ENCODE measurements at places on chromosomes 4 and X.

DNA sequence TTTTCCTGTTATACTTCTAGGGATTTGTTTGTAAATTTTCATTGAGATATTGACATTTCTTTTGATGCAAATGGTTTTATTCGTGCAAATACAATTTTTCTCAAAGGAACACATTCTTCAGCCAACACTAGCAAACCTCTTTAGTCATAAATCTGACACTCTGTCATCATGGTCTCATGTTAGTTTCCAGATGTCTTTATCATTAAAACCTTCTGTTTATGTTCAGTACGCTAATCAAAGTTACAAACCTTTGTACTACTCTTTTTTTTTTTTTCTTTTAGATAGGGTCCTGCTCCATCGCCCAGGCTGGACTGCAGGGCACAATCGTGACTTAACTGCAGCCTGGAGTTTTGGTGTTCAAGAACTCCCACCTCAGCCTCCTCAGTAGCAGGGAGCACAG, 7.1 kb downstream of the SLC25A31 start:
- DNase-seq: no peak

GRCh38 chrX:41445781-41446358, 1.3 kb upstream of the NYX start:
- no peak for DNase-seq

DNA sequence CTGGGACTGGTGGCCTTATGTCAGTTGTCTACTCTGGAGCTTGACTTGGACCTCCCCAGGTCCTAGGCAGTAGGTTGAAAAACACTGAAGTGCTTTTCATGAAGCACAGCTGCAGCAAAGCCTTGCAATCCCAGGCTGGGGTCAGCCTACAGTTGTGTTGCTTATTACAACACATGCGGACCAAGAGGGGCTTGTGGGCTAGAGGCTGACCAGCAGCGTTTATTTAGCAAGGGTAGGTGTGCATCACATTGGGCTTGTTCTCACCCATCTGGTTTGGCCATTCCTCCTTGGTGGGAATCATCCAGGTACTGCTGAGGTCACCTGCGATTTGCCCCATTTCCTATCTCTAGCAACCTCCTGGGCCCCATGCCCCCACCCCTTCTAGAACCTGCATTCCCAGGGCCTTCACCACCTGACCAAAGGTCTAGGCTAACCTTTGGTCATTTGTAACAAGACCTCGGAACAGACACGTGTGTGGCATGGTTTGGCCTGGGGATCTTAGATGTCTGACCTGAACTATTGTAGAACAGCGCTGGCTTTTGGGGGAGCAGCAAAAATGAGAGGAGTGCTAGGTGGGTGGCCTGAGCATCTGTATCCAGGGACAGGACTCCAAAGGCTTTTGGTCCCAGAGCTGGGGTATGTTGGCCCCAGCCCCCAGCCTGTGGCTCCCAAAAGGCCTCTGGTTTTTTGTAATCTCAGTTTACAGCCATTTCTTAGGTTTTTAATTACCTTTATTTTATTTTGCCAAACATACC, 3.0 kb downstream of the RPL10 start:
- no peak for DNase-seq

DNA sequence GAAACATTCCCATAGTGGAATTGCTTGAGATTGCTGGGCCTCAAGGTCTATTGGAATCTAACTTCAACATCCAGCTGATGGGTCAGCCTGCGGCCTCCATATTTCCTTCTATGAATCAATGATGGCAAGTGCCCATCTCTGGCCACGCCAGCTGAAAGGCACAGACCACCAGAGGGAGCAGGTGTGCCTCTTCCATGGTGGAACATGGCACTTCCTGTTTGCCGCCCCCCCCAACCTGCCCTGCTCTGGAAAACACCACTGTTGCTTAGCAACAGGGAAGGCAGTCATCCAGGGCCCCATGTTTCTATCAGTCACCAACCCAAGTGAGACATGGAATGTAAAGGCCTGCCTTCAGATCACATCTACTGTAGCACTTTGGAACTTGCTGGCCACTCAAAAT, 11.6 kb downstream of the PAGE4 start:
- DNase-seq: peak; percentile 5

GRCh38 chr4:131137196-131137595, 2011.9 kb upstream of the PCDH10 start:
- no peak for DNase-seq

GRCh38 chr4:177265729-177266128, 43.9 kb upstream of the NEIL3 start:
- DNase-seq: no peak

GRCh38 chr4:28391877-28392276, 1531.2 kb downstream of the STIM2 start:
- no peak for DNase-seq

- DNase-seq: no peak
These were observed 8.6 kb downstream of the ATP2B3 start for GRCh38 chrX:153526042-153526441.

- DNase-seq: no peak
These were observed 1.8 kb downstream of the MAOB start for GRCh38 chrX:43880425-43880824.

- no peak for DNase-seq
These were observed 70.8 kb upstream of the RAI2 start for GRCh38 chrX:17931855-17932254.

GRCh38 chr4:3701271-3701734, 64.9 kb upstream of the ADRA2C start:
- no peak for DNase-seq

DNA sequence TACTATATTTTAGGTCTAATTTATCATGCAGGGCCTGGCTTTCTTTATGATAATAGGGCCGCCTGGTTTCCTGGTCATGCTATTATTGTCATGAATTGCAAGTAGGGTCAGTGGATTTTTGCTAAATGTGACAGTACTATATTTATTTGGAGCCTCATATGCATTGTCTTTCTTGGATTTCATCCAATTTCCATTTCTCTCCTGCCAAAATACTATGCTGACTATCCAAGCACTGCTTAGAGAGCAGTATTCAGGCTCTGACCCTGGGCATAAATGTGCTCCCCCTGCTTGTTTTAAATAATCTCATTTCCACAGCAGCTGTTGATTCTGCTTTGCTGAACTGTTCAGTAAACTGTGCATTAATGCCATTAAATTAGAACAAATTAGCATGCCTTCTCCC, 269.3 kb downstream of the GPM6A start:
- no peak for DNase-seq

DNA sequence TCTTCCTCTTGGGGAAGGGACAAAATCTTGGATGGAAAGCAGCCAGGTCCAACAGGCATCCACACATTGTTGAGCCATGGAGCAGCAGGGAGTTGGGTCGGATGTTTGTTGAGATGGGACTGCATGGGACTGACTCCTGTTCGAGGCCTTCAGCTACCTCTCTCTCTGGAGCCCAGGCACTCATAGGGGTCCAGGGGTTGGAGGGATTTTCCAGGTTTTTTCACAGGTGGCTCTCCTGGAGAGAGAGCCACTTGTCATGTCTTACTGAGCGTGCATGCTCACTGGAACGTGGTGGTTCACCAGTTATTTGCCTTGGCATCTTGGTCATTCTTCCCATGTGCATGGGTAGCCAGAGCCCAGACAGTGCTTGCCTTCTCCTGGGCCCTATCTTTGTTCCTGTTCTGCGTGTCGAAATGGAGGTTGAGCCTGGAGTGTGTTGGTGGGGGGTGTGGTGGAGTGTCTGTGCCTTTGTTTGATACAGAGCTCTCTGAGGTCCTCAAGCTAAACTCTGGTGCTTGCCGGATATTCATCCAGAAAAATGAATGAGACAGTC, 60.6 kb downstream of the NBDY start:
- DNase-seq: no peak

- DNase-seq: no peak
These were observed 102.1 kb downstream of the RELL1 start for GRCh38 chr4:37584071-37584470.

DNA sequence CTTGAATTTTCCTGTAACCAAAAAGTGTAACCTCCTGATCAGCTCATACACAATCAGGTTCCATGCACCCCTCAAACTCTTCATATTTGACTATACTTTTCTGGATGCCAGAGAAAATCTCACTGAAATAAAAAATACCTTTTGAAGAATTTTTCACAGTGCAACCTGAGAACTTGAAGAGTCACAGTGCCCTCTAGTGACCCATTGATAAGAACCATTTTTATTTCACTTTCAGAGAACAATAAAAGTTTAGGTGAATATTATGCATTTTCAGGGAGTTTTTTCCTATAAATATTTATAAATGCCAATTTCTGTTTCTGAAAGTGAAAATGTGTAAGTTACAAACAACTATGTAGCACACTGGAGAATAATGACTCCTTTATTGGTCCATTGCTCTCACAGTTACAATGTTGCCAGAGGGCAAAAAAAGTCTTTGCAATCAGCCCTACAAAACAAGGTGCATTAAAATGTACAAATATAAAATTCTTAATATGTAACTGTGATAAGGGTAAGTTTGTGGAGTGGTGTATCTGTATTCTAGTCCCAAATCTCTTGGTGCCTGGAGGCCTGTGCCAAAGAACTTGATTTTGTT, 153.6 kb upstream of the INTU start:
- DNase-seq: no peak

DNA sequence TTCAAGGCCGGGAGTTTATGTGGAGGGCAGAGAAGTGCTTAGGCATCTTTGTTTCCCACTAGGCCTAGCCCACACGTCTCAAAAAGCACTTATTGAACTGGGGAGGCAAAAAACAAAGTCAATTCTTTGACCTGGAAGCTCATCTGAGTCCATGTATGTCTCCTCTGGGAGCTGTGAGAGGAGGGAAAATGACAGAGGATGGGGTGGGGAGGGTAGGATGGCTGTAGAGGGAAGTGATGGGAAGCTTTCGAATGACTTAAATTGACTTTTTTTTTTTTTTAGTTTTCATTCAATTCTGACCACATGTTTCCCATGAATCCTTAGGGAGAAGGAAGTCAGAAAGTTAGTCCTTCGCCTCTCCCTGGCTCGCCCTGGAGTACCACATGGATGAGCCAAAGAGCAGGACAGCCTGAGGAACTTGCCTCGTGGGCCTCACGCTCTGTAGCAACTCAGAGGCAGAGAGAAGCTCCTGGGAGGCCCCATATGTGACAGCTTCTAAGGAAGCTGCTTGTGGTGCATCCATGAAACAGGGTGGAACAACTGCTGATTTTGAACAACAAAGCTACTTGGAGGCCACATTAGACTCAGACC, 45.0 kb downstream of the NHSL2 start:
- DNase-seq: no peak

GRCh38 chr4:85107553-85107952, 141.1 kb upstream of the WDFY3 start:
- DNase-seq: no peak

GRCh38 chr4:134552063-134552462, 350.5 kb upstream of the PABPC4L start:
- no peak for DNase-seq

DNA sequence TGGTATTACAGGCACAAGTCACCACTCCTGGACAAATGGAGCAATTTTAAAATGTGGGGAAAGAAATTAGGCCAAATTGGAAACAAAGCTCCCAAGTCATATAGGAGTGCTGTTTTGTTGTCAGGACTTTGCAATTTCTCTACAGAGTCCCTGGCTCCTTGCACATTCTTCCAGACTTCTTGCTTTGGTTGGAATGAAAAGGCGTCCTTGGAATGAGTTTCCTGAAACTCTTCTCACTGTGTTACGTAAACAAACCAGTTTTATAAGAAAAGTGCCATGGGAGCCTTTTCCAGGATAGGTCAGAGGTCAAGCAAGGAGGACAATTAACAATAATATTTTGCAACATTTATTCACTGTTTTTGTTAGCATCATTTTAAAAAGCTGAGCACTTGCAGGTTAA, 32.4 kb upstream of the KIT start:
- no peak for DNase-seq

GRCh38 chr4:160238790-160239189, 1135.9 kb downstream of the RAPGEF2 start:
- no peak for DNase-seq

DNA sequence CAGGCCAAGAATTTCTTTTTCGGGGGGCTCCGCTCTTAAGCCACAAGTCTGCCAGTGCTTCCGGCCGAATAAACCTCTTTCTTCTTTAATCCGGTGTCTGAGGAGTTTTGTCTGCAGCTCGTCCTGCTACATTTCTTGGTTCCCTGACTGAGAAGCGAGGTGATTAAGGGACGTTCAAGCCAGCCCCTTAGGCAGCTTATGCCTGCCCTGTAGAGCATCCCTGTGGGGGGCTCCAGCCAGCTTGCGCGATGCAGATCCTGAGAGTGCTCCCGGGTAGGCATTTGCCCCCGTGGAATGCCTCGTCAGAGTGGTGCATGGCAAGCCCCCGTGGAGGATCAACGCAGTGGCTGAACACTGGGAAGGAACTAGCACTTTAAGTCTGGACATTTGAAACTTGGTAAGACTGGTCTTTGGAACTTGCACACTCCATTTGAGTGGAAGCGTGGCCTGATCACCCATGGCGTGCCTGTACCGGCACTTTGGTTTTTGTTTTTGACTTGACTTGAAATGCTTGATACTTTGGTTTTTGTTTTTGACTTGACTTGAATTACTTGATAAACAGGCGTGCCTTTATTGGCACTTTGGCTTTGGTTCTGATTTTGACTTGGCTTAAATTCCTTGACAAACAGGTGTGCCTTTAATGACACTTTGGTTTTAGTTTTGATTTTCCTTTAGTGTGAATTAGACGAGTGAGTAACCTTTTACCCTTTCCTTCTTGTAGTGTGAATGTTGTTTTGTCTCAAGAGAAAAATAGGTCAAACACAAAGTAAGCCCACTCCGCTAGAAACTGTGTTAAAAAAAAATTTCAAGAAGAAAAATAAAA, 6.1 kb downstream of the ACOX3 start:
- DNase-seq: no peak

- DNase-seq: no peak
These were observed 172.4 kb upstream of the SCML1 start for GRCh38 chrX:17564689-17565409.

DNA sequence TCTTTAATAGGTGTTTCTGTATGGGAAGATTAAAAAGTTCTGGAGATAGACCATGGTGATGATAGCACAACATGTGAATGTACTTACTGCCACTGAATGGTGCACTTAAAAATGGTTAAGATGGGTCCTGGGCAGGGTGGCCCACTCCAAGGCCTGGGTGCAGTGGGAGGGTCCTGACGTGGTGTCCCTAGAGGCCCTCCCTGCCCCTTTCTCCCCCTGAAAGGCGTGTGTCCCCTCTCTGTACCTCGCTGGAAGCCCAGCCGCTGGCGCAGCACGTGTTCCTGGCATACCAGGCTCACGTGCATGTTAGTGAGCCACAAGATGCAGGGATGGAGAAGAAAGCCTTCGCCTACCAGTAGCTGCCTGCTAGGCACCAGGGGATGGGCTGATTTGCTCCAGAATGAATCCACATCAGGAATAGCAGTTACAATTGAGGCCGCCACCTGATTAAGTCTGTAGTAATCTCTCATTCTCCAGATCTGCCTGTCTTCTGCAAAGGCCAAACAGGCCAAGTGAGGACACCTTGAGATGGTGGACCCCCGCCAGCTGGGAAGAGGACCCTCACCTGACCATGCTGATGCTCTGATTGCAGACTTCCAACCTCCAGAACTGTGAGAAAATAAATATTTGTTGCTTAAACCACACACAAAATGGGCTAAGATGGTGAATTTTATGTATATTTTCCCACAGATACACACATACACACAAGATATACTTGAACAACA, 67.5 kb downstream of the COQ2 start:
- DNase-seq: no peak
